Type B pancreatic cell (in vitro differentiated cells): ENCODE measurements at places on chromosomes 7 and 10.

GRCh38 chr7:112616295-112616694 is 135.5 kb downstream of the LSMEM1 start:
- DNase-seq, result no peak

DNA sequence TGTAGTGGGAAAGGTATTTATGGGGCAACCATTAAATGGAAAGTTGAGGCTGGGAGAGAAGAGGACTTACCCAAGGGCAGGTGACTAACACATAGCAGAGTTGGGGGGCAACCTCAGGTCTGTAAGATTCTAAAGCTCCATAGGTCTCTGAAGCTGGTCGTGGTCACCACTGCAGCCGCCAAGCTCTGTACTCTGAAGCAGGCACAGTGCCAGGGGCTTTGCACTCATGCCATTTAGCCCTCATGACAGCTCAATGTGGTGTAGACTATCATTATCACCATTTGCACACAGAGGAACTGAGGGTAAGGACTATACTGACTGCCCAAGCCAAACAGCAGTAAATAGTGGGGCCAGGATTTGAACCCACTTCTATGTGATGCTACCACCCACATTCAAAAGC is 32.5 kb upstream of the TMEM273 start:
- DNase-seq, result no peak

DNA sequence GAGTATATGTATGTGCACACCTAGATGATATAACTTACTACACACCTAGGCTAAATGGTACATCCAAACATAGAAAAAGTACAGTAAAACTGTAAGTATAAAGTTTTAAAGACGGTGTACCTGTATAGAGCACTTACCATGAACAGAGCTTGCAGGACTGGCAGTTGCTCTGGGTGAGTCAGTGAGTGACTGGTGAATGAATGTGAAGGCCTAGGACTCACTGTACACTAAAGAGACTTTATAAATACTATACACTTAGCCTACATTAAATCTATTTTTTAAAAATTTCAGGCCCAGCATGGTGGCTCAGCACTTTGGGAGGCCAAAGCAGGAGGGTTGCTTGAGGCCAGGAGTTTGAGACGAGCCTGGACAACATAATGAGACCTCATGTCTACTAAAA is 195.3 kb downstream of the FZD1 start:
- no peak for DNase-seq

DNA sequence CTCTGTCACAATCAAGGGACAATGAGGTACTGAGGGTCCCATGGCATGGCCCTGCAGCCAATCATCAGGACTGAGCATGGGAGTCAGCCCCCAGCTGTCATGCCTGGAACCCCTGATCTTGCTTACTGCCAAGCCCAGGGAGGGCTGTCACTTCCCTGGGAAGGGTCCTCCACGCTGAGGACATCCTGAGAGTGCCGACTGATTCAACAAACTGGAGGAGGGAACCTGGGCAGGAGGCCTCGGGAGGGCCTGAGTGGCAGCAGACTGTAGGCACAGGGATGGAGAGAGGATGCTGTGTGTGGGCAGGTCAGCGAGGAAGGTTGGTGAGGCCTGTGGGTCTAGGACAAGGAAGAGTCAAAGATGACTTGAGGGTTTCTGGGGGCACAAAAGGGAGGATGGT is 154.3 kb downstream of the ZNF248 start:
- DNase-seq, result no peak

GRCh38 chr10:113038183-113038582 is 88.1 kb downstream of the TCF7L2 start:
- DNase-seq, result no peak

DNA sequence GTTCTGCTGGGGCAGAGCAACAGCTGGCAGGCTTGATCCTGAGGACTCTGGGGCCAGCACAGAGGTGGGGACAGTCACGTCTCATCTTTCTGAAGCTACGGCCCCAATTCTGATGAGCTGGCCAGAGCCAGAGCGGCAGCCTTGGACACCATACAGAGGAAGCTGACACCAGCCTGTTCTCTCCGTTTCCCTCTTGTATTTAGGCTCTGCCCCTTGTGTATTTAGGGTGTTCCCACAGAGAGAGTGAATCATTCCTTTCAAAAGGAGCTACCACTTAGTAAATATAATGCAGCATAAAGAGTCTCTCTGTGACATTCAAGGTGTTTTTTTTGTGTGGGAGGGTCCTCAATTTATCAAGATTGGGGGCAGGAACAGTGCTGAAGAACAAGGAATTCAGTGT is 109.2 kb downstream of the ZNF248 start:
- no peak for DNase-seq

- DNase-seq, result no peak
Measured at GRCh38 chr7:101465131-101465530, 102.5 kb downstream of the COL26A1 start.

- DNase-seq, result no peak
Measured at GRCh38 chr10:30963992-30964930, 67.4 kb downstream of the ZNF438 start.

- DNase-seq, result no peak
Measured at GRCh38 chr7:7641129-7641663, 644 bp downstream of the UMAD1 start.

GRCh38 chr10:125455431-125455830 is 227.5 kb downstream of the TEX36 start:
- no peak for DNase-seq

DNA sequence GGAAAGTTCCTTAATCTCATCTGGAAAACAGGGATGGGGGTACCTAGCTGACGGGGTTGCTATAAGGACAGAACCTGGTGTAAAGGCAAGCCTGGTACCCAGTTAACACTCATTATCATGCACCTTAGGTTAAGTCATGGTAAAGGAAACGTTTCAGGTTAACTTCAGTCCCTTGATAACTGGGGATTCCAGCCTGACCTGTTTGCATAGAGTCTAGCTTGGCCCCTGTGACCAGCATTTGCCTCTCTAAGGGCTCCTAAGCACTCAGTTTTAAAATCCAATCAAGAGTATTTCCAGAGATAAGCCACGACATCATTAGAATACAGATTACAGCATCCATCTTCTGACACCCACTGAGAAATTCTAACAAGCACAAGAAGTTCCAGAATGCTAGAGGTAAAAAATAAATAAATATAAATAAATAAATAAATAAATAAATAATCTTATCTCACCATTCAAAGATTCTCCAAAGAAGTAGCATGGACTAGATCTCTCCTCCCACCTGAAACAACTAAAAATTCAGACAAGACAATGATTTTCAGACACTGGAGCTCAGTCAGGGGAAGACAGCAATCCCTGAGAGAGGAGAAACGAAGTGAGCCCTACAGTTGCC is 184.6 kb downstream of the KCNMA1 start:
- no peak for DNase-seq

DNA sequence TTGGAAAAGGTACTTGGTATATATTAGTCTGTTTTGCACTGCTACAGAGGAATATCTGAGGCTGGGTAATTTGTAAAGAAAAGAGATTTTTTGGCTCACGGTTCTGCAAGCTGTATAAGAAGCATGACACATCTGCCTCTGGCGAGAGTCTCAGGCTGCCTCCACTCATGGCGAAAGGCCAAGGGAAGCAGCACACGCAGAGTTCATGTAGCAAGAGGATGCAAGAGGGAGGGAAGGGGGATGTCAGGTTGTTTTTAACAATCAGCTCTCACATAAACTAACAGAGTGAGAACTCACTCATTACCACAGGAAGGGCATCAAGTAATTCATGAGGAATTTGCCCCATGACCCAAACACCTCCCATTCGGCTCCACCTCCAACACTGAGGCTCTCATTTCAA is 484.8 kb upstream of the DPP6 start:
- no peak for DNase-seq

DNA sequence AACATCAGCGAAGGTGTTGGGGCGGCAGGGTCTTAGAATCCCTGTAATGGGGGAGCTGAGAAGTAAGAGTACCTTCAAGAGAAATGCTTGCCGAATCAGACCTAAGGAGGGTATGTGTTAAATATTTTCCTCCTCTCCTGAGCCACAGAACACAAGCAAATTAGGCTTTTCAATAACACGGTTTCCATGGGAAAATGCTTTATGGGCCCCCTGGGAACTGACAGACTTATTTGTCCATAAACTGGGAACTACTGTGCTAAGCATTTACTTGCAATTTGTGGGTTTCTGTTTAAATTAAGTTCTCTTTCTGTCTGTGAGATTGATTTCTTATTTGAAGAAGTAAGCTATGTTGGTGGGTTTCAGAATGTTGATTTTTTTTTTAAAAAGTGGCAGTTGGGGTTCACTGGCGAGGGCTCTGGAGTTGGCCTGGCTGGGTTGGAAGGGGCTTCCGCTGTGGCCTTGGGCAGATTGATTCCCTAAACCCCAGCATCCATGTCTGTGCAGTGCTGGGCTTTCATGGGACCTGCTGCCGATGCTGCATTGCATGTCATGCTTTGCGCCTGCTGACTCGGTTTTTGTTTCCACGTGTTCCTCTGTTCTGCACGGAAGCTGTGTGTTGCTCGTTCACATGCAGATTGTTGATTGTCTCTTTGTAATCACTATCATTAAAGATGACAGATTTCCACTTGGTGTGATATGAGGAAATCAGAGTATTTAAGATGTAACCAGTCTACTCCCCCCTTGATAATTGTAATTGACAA is 7.2 kb downstream of the RBM17 start:
- DNase-seq, result no peak

DNA sequence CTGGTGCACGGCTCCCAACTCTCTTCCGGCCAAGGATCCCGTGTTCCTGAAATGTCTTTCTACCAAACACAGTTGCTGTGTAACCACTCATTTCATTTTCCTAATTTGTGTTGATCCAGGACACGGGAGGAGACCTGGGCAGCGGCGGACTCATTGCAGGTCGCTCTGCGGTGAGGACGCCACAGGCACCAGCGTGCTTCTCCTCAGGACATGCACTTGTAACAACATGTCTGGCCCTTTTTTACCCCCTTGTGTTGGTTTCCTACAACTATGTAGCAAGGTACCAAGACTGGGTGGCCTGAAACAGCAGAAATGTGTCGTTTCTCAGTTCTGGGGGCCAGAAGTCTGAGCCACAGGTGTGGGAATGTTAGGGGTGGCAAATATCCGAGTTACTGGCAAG is 18.2 kb downstream of the CALML5 start:
- DNase-seq, result no peak

GRCh38 chr7:28328146-28328545 is 84.2 kb upstream of the CREB5 start:
- no peak for DNase-seq

DNA sequence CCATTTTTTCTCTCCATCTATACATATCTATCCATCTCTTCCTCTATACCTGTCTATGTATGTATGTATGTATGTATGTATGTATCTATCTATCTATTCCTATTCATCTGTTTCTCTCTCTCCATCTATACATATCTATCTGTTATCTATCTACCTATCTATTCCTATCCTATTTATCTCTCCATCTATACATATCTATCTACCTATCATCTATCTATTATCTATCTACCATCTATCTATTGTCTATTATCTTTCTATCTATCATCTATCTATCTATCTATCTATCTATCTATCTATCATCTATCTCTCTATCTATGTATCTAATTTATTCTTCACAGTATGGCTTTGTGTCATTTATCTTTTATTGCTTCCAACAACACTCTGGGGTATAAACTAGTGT is 1124.4 kb downstream of the TYW1 start:
- no peak for DNase-seq

DNA sequence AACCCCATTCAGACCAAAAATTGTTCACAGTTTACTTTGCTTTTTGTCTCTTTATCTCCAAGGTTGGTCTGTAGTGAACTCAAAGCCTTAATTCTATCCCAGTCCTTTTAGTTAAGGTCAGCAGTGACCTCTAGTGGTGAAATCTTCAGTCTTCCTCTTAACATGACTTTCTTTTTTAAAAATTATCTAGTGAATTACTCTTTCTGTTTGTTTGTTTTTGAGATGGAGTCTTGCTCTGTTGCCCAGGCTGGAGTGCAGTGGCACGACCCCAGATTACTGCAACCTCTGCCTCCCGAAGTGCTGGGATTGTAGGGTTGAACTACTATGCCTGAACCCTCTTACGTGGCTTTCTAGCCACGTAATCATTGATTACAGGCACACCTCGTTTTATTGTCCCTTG is 25.0 kb downstream of the ZNF487 start:
- no peak for DNase-seq

- no peak for DNase-seq
Measured at GRCh38 chr10:78443900-78444571, 410.4 kb downstream of the RPS24 start.
